ENCODE measurements at places on chromosomes 1 and 21. TPM values are rescaled to one million over a fixed set of nuclear protein-coding genes. Genes with fewer than 3 reads are reported as not detected.

Gene ASPM
- 6.1 TPM for total RNA-seq

Gene RAP1GAP
- total RNA-seq = 22.6 TPM

Gene RGS1
- total RNA-seq = 12.5 TPM

Gene LCE1C
- total RNA-seq = not detected
